ENCODE measurements at places on chromosomes 5 and 9.

DNA sequence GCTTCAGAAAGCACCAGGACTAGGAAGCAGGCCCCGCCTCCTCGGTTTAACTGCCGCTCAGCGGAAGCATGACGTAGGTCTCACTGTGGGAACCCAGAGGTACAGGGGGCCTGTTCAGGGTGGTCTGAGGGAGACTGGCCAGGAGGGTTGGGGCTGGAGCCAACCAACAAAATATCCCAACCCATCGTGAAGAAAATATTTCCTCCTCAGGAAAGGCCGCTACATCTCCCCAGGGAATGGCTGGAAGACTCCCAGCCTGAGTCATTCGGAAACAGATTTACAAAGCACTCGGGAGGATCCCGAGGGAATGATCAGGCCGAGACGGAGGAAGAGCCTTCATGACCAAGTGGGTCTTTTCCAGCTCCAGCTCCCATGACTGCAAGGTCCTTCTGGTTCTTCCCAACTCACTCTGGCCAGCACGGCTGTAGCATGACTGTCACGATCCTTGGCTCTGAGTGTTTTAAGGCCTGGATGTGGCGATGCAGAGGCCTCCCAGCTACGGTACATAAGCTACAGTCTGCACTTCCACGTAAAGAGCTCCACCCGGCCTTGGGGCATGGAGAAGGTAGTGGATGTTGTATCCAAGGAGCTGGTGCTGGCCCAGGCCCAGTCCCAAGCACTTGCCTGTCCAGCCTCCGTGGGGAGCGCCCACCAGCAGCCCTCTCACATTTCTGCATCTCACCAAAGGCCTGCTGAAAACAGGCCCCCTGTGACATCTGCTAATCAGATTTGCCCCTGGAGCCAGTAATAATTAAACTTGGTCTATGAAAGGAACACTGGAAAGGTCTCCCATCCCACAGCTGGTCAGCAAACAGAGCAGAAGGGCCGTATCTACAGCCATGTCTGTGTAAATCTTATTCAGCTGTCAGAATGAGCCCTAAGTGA is 100.6 kb downstream of the LHFPL2 start:
- no peak for DNase-seq

DNA sequence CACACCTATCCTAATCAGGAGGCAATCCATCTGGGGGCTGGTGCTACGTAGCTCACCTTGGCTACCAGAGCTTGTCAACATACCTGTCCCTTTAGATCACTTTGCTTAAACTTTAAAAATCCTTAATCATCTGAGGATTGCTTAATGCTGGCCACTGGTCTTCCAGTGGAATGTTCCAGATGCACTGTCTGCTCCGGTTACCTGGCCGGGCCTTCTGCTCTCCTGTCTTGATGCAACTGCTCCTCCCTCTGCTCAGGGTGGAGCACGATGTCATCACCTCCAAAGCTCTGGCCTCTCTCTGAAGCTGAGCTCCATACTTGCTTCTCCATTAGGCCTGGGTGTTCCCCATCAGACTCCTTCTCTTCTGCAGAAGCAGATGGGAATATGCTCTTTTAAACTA is 106.5 kb upstream of the OTULINL start:
- DNase-seq: no peak

DNA sequence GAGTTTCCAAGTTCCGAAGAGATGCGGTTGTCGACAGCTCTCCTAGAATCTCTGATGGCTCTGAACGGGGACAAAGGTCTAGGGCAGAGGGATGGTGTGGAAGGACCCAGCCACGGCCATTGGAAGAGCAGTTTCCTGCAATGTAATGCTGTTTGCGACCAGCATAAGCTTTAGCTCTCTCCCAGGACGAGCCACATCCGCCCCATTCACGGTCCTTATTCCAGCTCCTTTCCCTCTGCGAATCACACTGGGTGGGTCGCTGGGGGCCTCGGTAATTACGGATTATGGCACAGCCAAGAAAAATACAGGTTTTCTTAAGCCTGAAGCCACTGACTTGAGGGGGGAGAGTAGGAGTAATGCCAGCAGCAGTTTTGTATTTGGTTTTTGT is 22.7 kb downstream of the ANXA2R start:
- DNase-seq: peak; percentile 63

DNA sequence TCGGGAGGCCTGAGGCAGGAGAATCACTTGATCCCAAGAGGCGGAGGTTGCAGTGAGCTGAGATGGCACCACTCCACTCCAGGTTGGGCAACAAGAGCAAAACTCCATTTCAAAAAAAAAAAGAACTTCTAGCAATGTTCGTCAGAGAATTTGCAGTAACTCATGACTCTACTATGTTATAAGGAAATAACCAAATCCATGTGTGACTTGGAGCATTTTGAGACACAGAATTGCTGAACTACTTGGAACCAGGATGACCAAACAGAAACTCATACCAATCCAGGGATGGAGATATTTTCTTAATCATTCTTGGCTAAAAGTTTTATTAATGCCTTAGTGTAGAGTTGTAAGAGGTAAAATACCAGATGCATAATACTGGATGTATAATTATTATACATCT is 99.9 kb upstream of the BNC2 start:
- no peak for DNase-seq

GRCh38 chr5:93800988-93801811 is 59.8 kb upstream of the POU5F2 start:
- DNase-seq: peak; percentile 61
